ENCODE measurements at places on chromosomes 1 and 21.

DNA sequence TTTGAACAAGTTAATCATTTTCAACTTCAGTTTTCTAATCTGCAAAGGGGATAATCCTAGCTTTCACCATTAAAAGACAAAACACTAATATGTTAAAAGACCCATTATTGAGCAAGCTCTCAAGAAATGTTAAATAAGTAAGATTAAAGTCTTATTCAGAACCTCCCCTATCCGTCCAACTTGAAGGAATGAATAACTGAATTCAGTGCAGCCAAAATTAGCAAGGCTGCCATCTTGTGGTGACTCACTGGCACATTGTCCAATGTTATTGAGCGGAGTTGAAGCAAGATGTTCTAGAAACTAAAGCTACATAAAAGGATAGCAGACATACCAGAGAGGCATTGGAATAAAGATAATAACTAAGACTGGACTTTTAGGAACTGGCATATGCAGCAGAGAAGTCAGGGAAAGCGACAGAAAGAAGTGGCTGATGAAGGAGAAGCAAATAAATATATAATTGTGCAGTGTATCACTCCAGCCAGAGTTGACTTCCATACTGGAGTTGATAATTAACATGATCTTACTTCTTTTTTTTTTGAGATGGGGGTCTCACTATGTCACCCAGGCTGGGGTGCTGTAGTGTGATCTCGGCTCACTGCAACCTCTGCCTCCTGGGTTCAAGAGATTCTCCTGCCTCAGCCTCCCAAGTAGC is 8.2 kb upstream of the CAP1 start:
- DNase-seq, result no peak

DNA sequence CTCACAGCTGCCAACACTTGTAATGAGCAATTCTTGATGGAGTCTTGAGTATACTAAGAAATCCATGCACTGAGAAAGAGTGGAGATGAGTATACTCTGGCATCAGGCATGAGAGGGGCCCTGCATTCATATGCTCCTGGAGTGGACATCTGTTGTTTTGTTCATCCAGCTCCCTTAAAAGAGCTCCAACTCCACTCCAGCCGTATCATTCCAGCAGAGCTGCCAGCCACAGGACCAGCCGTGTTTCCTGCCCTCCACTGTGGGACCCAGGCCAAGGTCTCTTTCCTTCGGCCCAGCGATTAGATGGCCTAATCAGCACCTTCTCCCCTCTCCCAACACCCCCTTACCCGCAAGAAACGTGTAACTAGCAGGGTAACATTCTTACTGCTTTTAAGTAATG is 144.5 kb downstream of the OMA1 start:
- DNase-seq, result no peak

- DNase-seq, result no peak
Observed at GRCh38 chr1:221093903-221094791, 214.9 kb downstream of the HLX start.

GRCh38 chr1:57461405-57461804 is 37.5 kb upstream of the DAB1 start:
- no peak for DNase-seq

DNA sequence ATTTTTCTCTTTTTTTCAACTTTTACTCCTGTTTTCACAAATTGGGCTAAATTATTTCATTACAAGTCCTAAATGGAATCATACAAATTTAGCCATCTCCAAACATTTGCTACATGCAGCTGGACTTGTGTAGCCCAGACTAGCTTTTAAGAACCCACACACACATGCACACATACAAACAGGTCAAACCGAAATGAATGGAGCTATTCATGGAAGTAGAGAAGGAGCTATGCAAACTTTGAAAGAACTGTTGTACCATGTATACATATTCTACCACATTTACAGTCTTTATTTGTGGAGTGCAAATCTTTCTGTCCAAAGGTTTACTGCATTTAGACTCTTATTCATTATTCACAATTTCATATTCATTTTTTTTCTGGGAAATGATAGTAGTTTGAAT is 189.1 kb upstream of the RNPC3 start:
- DNase-seq, result no peak

GRCh38 chr1:119475866-119476439 is 31.1 kb upstream of the HSD3B1 start:
- no peak for DNase-seq

DNA sequence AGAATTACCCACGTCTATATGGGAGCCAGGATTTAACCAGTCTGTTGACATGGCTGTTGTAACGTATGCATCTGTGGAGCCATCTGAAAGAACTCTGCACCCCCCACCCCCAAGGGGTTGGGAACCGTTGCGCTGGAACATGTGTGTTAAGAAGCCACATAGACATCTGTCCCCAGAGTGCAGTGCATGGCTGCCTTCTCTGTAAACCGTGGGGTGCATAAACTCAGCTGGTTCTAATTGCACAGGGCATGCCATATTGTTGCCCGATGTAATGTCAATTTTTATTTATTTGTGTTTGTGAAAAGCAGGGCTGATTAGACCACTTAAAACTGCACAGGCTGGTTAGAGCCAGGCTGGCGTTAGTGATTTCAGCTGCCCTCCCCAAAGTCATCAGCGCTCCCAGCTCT is 70.1 kb upstream of the ROR1 start:
- no peak for DNase-seq

GRCh38 chr1:156775799-156776198 is 8.5 kb downstream of the PRCC start:
- no peak for DNase-seq

GRCh38 chr21:37863842-37864241 is 52.4 kb downstream of the KCNJ6 start:
- no peak for DNase-seq

GRCh38 chr1:235500971-235501540 is 3.2 kb downstream of the B3GALNT2 start:
- no peak for DNase-seq

- DNase-seq, result no peak
Observed at GRCh38 chr1:113860891-113861290, 10.6 kb downstream of the PTPN22 start.

GRCh38 chr1:226061068-226061840 is 1.3 kb upstream of the H3-3A start:
- DNase-seq, result no peak
